Activated CD4-positive, alpha-beta T cell treated with anti-CD3 and anti-CD28 coated beads for 24 hours (primary cell): ENCODE measurements at places on chromosomes 5 and 9.

DNA sequence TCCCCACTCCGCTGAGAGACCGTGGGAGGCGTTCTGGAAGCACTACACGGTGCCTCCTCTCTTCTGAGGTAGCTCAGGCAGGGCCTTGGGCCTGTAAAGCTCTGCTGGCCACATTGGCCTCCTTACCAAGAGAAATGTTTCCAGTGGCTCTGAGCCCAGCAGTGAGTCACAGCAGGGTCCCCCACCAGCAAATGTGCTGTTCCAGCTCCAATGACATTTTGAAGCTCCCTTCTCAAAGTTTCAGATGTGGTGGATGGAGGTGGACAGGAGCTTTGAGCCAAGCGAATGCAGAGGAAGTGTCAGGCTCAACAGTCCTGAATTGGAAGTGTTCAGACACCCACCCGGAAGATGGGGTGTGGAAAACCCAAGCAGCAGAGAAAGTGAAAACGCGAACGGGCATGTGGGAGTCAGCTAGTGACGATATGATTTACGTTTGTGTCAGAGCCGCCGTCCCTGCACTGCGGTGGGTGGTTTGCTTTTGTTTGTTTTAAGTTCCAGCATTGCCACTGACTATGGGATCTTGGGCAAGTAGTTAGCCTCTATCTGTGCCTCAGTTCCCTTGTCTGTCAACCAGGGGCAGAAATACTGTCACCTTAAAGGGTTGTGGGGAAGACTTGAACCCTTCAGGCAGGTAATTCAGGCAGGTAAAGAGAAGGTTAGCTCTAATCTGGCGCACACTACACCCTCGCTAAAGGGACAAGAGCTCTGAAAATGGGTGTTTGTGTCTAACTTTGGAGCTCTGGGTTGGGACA, 38.2 kb downstream of the C5orf15 start:
- peak; percentile 64 for DNase-seq

- no peak for DNase-seq
These were observed 14.5 kb downstream of the OLFM1 start for GRCh38 chr9:135101926-135102325.

DNA sequence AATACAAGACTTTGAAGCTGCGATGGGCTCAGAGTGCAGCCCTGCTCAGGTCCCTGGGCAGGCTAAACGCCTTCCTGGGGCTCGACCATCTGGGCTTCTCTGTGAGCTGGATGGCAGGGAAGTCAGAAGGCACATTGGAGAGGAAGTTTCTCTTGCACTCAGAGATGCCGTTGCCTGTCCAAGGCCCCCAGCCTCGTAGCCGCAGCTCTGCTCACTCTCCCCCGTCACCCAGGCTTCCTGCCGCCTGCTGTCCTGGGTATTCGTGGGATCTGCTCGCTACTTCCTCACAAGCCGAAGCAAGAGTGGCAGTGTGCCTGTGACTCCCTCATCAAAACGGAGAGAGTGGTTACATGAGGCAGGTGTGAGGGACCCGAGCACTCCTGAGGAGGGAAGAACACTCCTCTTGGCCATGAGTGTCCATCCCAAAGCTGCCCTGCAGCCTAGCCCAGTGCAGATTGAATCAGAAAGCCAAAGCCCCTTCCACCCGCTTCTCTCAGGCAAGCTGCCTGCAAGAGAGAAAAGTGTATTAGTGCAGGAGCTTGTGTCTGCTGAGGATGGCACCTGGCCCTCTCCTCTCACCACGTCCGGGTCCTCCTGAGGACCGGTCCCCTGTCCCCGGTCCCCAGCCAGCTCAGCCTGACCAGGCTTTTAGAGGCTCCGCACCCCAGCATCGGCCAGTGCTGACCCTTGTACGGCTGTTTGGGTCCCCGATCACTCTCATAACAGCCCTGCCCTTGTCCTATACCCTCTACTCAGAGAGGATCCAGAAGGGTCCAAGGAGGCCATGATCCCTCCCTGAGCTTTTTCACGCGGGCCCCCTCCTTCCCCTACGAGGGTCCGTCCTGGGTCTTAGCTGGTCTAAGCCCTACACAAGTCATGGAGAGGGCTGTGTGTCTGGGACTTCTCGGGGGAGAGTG, 7.3 kb downstream of the FCN2 start:
- no peak for DNase-seq

DNA sequence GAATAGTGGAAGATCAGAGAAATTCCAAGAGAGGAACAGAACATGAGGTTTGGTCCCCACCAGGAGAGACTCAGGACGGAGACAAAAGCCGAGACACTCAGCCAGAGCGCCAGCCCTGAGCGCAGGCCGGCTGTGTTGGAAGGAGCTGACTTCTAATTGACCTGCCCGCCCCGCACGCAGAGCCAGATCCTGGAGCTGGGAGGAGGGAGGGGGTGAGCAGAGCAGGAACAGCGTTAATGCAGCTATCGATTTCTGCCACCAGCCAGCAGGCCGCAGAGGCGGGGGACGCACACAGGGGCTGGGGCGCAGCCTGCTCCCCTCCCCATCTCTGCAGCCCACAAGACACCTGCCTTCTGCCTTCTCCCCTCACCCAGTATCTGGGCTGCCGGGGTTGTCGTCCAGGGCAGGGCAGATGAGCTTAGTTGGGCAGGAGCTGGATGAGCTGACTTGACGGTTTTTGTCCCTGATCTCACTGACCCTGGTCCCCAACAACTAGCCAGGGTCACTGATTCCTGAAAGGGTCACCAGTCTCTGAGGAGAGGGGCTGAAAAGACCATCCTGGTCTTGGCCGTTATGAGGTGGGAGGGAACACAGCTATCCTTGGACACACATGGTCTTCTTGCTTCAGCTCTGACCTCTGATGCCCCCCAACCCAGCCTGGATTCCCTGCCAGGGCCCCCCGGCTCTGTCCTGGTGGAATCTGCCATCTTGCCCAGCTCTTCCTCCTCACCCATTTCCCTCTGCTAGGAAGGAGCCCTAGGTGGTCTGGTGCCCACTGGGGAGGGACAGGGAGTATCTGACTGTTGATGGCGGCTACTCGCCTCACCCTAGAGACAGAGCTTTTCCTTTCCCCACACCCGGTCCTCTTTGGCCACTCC, 29.8 kb downstream of the CXXC5 start:
- DNase-seq, result no peak

DNA sequence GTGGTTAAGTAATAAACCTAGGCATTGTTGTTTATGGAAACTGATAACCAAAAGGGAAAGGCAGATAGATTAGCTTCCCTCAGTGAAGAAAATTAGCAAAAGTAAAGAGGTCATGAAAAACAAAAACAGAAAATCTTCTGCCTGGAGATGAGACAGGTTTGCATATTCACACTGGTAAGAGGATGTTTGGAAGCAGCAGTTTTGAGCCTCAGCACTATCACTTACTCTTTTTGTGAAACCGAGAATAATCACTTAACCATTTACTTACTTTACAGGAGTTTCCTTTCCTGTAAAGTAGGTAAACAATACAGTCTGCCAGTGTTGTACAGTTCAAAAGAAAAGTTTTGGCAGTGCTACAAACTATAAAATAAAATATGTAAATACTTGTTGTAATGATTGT, 35.5 kb upstream of the EMB start:
- no peak for DNase-seq

- DNase-seq, result no peak
These were observed 576.3 kb downstream of the PDE4D start for GRCh38 chr5:59317023-59317773.

- no peak for DNase-seq
These were observed 113.6 kb upstream of the TSLP start for GRCh38 chr5:110957934-110958333.

- DNase-seq, result no peak
These were observed 93.4 kb upstream of the COL5A1 start for GRCh38 chr9:134548185-134548584.

DNA sequence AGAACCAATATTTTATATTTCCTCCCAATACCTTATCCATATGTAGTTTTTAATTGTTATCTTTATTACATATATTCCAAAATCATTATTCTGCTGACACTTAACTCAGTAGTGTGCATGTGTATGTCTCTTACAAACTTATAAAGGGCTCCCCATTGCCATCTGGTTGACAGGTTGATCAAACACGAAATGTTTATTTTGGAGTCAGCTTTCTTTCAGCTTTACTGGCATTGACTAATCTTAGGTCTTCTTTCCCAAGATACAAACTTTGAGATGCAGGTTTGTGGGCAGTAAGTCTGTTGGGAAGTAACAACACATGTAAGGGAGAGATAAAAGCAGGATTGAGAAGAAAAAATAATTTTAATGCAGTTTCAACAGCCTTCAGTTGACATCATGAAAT, 716.0 kb upstream of the CHD1 start:
- no peak for DNase-seq

DNA sequence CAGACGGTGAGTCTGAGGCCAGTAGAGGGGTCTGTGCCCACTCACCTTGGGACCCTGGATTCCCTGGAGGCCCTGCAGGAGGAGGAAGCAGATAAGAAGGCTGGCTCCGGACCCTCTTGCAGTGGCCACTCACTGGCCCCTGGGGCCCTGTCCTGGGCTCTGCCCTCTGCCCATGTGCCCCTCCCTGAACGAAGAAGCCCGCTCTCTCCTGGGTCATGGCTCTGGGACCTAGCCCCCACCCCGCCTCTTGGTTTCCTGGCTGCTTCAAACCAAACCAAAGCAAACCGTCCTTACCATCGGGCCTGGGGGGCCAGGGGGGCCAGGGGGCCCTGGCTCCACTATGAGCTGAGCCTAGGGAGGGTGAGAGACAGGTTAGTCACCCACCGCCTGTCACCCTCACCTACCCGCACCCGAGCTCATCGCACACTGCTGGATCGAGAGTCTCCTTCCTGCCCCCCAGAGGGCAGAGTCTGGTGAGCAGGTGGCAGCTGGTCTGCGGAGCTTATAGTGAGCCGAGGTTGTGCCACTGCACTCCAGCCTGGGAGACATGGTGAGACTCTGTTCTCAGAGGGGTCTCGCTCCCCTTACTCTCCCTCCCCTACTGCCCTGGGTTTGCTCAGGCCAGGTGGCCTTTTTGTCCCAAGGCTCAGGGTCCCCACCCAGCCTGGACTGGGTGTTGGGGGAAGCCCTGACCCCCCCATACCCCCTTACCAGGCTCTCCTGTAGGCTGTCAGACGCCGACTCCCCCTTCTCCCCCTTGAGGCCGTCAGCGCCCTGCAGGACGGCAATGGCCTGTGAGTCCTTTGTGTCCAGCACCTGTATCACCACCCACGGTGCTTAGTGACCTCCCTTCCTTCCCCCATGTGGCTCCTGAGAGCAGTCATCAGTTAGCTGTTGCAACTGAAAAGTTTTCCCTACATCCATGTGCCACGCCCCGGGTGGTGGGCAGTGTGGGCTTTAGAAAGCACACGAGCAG, 15.2 kb upstream of the PHYKPL start:
- DNase-seq, result no peak

GRCh38 chr5:52743970-52744369, 43.7 kb upstream of the ITGA1 start:
- peak; percentile 18 for DNase-seq

GRCh38 chr9:16030528-16031185, 477.8 kb downstream of the CCDC171 start:
- no peak for DNase-seq

- no peak for DNase-seq
These were observed 749.8 kb upstream of the GRAMD2B start for GRCh38 chr5:125673359-125673950.

DNA sequence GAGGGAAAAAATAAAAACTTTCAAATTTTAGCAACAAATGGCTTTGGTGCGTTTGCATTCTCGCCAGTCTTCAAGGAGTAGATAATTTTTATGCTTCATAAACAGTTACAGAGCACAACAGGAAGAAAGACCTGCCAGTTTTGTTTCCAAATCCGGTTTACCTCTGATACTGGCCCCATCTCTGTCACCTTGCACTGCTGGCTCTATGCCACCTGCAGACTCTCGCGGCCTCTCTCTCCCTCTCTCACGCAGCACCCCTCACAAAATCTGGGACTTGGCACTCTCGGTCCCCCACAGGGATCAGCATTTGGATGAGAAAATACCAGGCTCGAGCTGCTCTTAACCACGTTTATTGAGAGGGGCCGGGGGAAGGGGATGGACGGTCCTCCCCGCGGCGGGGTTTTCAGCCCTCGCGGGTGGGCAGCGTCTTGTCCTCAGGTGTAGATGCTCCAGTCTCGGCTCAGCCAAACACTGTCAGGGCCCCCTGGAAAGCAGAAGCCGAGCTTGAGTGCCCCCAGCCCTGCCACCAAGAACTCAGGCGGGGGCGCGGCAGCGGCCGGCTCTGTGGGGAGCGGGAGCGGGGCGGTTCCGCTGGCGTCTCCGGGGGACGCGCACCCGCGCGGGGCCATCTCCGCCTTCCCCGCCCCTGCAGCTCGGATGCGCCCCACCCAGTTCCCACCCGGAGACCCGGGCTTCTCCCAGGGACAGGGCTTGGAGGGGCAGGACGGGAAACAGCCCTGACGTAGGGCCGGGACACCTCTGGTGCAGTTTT, 1.3 kb downstream of the SCGB3A1 start:
- no peak for DNase-seq

DNA sequence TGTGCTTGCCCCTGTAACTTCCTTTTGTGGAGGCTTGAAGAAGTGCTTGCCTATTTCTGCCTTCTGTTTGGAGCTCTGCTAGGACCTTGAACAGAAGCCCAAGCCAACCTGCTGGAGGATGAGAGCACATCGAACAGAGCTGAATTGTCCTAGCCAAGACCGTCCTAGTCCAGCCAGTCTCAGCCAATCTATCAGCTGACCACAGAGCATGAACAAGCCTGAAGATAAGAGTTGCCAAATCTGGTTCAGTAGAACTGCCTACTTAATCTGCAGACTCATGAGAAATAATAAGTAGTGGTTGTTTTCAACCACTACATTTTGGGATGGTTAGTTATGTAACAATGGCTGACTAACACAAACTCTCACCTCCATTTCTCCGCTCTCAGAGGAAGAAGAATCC, 4.4 kb upstream of the SNX2 start:
- no peak for DNase-seq

GRCh38 chr5:10474521-10475075, 32.9 kb downstream of the ROPN1L start:
- no peak for DNase-seq

- DNase-seq, result no peak
These were observed 8.2 kb upstream of the AGPAT2 start for GRCh38 chr9:136695435-136695895.

DNA sequence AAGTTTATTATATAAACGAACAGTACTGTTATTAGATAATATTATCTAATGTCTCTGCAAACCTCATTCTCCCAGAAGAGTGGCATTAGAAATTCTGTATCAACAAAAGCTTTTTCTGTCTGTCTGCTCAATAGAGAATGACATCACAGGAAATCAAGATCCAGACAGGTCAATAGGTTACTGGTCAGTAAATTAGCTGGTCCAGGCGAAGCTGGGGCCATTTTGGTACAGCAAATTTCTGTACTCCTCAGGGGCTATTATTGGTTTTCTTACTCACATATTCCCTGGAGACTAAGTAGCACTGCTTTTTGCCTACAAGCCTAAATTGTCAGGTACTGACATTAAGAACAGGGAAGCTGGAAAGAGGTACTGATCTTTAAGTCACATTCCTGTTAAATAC, 80.5 kb downstream of the PLPP1 start:
- DNase-seq, result no peak

DNA sequence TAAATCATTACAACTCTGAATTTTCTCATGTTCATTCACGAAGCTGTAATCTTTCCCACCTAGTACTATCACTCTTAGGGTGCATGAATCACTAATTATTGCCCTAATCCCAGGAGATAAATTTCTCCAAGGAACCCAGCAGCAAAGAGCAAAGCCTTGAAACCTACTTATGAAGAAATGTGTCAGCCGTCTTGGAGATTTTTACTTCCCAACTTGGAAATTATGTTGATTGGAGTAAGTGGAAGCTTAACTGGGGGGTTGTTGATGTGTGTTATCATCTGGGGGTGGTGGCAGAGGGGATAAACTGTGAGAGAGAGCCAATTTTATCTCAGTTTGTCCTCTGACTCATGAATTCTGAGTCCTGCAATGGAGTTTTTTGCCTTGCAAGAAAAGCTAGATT, 440.5 kb upstream of the WWC1 start:
- no peak for DNase-seq

- no peak for DNase-seq
These were observed 84.9 kb downstream of the RALGPS1 start for GRCh38 chr9:126999315-127000068.
